ENCODE measurements at places on chromosomes 5 and 9.
A peak's percentile ranks its signal among the peaks of the same experiment; 100 is the strongest.

GRCh38 chr9:72089451-72090130 lies 29.2 kb upstream of the C9orf57 start:
- no peak for DNase-seq

- no peak for DNase-seq
Measured at GRCh38 chr9:136603901-136604814, 58.3 kb upstream of the NOTCH1 start.

GRCh38 chr9:119788921-119789320 lies 419.7 kb upstream of the BRINP1 start:
- no peak for DNase-seq

DNA sequence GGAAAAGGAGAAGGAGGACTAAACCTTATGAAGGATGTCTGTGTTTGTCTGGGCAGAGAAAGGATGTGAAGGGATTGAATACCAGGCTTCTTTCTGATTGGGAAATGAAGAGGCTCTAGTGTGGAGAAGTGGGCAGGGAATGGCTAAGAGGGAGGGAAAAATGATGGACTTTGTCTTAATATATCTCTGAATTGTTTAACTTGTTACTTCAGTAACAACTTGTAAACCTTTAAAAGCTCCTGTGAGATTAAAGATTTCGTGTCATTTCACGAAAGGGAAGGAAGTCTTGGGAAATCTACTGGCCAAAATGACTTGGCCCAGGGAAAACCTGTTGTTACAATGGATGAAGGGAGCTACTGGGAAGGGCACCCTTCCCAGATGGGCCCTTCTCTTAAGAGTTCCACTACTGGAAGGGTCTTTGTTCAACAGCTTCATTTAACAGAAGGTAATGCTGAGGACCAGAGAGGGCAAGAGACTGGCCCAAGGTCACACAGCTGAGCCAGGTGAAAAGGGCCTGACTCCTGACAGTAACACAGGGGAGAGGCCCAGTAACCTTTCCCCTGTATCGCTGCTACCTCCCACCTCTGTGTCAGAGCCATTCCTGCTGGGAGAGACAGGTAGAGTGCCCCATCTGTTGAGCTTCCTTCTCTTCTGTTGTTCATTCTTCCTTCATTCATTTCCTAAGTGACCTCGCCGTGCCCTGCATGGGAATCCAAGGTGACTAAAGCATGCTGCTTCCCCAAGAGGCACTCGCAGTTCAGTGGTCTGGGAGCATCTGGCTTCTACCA lies 5.1 kb upstream of the TCOF1 start:
- no peak for DNase-seq

DNA sequence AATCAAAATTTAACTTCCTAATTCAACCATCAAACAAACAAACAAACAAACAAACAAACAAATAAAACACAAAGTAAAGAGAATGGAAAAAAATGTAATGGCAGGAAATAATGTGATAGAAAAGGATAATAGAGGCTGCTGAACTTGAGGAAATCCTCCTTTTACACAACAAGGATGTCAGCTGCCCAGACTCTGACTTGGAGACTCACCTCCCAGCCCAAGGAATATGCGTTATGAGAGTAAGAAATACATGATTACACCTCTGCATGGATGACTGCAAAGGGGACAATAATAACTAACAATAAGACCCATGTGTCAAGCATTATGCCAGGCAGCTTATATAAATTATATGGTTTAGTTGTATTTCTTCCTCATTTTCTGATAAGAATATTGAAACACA lies 46.6 kb upstream of the JAK2 start:
- DNase-seq, result no peak

DNA sequence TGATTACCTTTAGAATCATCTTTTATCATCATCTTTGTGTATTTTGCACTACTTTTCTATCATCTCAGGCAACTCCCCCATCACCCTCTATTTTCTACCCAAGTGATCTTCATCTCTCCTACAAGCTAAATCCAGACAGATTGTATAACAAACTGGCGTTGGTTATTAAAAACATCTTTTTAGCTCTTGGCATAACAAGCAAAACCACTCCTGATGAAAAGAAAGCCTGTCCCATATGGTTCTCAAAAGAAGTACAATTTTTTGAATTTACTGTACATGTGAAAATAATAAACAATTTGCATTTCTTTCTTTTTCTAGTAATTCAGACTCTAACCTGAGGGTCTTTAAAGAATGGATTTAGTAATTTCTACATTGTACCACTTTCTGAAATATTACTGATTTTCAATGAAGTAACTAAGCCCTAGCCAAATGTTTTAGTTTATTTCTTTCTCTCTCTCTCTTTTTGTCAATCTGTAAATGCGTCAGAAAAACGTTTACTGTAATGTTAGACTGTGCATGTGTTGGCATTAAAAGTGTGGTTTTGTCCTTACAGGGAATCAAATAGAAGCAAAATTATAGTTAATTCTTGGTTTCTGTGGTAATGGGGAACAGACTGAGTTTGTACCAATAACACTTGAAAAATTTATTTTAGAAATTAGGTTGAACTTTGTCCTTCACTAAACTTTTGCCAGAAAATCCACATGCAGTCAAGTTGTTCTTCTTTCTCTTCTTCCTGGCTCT lies 52.5 kb upstream of the RPS23 start:
- DNase-seq, result no peak

GRCh38 chr5:97172227-97172626 lies 10.8 kb downstream of the RIOK2 start:
- no peak for DNase-seq

DNA sequence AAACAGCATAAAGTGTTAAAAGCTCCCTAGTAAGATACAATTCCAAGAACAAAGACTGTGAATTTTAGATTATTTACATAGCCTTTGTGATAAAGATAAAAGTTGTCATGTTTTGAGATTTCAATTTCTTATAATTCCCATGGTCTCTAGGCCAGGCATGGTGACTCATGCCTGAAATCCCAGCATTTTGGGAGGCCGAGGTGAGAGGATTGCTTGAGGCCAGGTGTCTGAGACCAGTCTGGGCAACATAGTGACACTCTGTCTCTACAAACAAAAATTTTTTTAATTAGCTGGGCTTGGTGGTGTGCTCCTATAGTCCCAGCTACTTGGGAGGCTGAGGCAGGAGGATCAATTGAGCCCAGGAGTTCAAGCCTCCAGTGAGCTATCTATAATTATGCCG lies 48.1 kb downstream of the BDP1 start:
- DNase-seq, result no peak

DNA sequence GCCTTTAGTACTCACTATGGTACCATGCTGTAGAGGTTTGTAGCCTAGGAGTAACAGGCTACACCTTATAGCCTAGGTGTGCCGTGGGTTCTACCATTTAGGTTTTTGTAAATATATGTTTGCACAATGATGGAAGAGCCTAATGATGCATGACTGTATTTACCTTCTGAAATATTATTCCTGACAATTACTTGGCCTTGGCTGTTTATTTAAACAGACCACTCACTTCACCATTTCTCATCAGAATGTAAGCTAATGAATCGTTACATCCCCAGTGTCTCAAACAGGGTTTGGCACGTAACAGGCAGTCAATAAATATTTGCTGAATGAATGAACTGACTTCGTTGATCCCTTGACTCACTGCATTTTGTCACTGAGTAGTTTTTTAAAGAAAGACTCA lies 93.1 kb downstream of the MED27 start:
- DNase-seq, result no peak

DNA sequence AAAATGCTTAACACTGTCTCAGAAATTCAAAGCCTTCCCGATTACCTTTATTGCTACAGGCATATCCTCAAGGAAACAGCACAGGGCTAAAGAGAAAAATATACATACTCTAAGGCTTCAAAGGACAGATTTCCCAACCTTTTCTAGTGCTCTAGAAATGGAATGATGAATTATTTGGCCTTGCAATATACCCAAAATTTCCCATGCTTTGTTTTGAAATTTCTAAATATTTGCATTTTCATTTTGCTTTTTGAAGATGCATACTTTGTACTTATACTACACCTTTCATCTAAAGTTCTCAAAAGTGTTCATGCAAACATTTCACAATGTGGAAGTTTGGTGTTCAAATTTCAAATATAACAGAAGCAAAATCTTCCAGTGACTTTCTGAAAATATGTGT lies 312.7 kb upstream of the PDE4D start:
- DNase-seq, result no peak

- peak; percentile 6 for DNase-seq
Measured at GRCh38 chr5:44336708-44337107, 52.5 kb downstream of the FGF10 start.

DNA sequence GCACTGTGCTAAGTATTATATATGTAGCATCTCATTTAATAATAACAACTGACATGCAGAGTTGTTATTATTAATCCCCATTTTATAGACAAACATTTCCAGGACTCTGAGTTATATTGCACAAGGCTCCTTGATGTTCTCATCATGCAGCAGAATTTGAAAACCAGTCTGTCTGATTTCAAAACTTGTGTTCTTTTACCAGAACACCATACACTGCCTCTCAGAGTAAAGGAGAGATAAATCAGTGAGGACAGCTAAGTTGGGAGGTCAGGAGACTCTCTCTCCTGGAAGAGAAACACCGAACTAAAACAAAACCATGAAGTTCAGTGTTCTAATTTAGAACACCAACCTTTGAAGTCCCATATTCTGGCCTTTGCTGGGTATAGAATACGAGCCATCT lies 92.7 kb upstream of the TNC start:
- DNase-seq, result no peak

GRCh38 chr5:88539693-88540365 lies 271.2 kb upstream of the TMEM161B start:
- DNase-seq, result no peak

- peak; percentile 57 for DNase-seq
Measured at GRCh38 chr5:95835682-95836385, 13.3 kb upstream of the GLRX start.

- DNase-seq, result no peak
Measured at GRCh38 chr9:31536471-31536870, 848.0 kb upstream of the ACO1 start.

DNA sequence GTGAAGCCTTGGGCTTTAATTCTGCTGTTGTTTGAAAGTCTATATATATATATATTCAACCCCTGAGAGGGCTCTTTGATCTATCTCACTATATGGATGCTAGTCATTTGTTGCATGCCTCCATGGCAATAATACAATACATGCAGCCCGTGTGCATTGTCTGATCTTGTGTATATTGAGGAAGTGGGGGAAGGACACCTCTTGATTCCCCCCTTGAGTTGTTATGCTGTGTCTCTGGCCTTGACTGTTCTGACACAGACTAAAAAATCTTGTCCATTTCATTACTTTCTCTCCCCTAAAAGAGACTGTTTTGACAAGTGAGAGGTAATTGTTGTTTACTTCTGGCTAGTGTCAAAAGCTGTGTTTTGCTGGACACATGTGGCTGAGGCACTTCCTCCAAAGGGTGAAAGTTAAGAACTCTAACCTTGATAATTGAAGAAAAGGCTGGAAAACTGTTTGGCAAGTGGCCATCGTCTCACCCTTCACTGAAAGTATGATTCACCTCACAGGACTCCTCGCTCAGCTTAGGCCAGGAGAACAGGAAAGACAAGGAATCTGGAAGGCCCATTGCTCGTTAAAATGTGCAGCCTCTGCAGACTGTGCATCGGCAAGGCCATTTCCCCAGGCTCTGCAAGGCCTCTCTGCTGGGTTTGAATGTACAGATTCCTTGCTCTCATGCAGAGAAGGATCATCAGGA lies 304.0 kb downstream of the PRELID2 start:
- DNase-seq, result no peak

DNA sequence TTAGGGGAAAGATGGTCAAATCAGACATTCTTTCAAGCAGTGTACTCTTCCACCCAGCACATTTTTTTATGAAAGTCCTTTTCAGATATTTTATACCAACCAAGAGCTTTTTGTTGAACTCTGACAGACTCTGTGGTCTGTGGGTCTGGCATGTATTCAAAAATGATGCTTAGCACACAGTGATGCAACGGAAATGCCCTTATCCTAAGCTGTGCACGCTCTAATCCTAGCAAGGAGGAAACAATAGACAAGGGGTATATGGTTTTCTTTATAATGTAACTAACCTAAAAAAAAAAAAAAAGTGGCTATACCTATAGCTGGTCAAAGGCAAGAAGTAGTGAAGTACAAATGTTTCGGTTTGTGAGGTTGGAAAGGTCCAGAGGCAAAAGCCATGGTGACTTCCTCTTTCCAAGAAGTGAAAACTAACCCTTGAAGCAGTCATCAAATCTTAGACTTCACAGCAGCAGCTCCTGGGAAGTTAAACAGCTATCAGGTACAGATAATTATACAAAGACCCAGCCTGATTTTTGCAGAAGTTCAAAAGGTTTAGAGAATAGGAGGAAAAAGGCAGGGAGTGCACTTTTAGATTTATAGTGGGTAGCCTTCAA lies 82.5 kb downstream of the SEMA6A start:
- DNase-seq, result peak; percentile 96

- no peak for DNase-seq
Measured at GRCh38 chr9:99876190-99876589, 30.3 kb upstream of the STX17 start.

Measured in hematopoietic multipotent progenitor cell treated with erythropoietin and hydrocortisone succinate and interleukin-3 and kit ligand, for 4 days (in vitro differentiated cells).